Lower lobe of right lung (tissue), 2 donors: ENCODE measurements at places on chromosomes 2 and 18. TPM values are rescaled to one million over a fixed set of nuclear protein-coding genes. Genes with fewer than 3 reads are reported as not detected.

Gene SAG
- total RNA-seq, result not detected

Gene FRZB
- total RNA-seq, result 2.9 TPM

Gene CXCR4
- total RNA-seq, result 55.1 TPM

Gene STRADB
- 24.5 TPM for total RNA-seq

Gene LIMS2
- 148 TPM for total RNA-seq

Gene PRADC1
- total RNA-seq, result 14.8 TPM

Gene RNF144A
- 13.9 TPM for total RNA-seq

Gene ANKRD62
- 0.27 TPM for total RNA-seq

Gene LYPD6B
- 2.0 TPM for total RNA-seq
